ENCODE measurements at places on chromosomes 4 and X. TPM values are rescaled to one million over a fixed set of nuclear protein-coding genes. Genes with fewer than 3 reads are reported as not detected.
A peak's percentile ranks its signal among the peaks of the same experiment; 100 is the strongest.

HTR2C gene
- total RNA-seq = 0.10 TPM

GRCh38 chr4:6427439-6428090 is 44.8 kb downstream of the PPP2R2C start:
- H3K4me3 ChIP-seq = no peak overlapping the region
- peaks cover 4% of the 10 kb centered on the region for H3K36me3 ChIP-seq
- H3K4me1 ChIP-seq = no peaks in the 10 kb centered on the region
- DNase-seq = no peak
- H3K27me3 ChIP-seq = peaks cover 11% of the 10 kb centered on the region

VCX2 gene
- not detected for total RNA-seq

DNA sequence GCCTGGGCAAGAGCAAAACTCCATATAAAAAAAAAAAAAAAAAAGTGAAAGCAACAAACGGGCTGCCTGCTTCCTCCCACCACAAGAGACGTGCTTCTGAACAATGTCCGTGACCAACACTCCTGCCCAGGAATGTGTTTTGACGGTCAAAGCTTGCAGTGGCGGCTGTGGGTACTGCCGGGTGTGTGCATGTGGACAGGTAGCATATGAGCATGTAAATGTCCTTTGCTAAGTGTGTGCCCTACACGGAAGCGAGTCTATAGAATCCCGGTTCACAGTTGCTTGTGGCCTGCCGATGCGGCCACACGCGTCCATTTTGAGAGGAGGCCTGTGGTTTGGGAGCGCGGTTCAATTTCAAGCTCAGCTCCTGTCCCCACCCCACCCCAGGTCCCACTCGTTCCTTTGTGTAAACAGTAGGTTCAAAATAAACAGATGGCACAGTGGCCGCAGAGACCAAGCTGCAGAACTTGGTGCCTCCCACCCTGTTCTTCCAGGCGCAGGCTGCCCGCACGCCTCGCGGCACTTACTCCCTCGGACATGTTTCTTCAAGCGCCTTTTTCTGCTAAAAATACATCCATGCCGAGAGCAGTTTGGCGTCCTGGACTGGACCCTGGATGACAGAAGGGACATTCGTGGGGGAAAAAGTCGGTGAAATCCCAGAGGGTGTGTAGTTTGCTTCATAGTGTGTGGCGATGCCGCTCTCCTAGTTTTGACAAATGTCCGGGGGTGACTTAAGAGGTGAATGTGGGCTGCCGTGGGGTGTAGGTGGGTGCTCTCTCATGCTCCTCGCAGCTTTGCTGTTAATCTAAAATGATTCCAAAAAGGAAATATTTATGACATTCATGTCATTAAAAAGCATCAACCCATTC is 11.5 kb upstream of the NKX1-1 start:
- no peaks in the 10 kb centered on the region for H3K36me3 ChIP-seq
- peaks cover 2% of the 10 kb centered on the region for H3K4me1 ChIP-seq
- no peak overlapping the region for H3K27ac ChIP-seq
- peak; percentile 21 for DNase-seq

GRCh38 chrX:39360101-39360500 is 558.8 kb downstream of the MID1IP1 start:
- no peak overlapping the region for H3K4me3 ChIP-seq
- no peaks in the 10 kb centered on the region for H3K27me3 ChIP-seq
- no peak for DNase-seq
- H3K27ac ChIP-seq = no peak overlapping the region

UGT2B10 gene
- total RNA-seq = not detected

VMA21 gene
- total RNA-seq = 28.4 TPM

HTRA3 gene
- 1.7 TPM for total RNA-seq

GRCh38 chrX:41522081-41522480 is 74.9 kb downstream of the NYX start:
- DNase-seq = no peak
- H3K27me3 ChIP-seq = no peaks in the 10 kb centered on the region
- H3K4me3 ChIP-seq = no peak overlapping the region

DNA sequence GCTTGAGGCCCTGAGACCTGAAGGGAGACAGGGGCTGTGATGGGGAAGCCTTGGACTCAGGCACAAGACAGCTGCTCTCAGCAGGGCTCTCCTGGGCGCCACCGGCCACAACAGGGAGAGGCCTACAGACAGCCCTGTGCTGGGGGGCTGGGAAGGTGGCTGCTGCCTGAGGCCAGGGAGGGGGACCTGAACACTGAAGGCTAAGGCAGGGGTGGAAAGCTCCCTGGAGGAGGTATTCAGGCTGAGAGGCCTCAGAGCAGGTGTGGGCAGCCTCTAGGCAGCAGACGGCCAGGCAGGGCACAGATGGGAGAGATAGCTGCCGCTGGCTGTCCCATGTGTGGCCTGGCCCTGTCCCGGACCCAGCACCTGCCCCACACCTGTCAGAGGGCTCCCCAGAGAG is 33.0 kb downstream of the TACC3 start:
- no peaks in the 10 kb centered on the region for H3K4me1 ChIP-seq
- no peak overlapping the region for H3K27ac ChIP-seq
- no peaks in the 10 kb centered on the region for H3K36me3 ChIP-seq
- no peak overlapping the region for H3K4me3 ChIP-seq
- no peak for DNase-seq

DNA sequence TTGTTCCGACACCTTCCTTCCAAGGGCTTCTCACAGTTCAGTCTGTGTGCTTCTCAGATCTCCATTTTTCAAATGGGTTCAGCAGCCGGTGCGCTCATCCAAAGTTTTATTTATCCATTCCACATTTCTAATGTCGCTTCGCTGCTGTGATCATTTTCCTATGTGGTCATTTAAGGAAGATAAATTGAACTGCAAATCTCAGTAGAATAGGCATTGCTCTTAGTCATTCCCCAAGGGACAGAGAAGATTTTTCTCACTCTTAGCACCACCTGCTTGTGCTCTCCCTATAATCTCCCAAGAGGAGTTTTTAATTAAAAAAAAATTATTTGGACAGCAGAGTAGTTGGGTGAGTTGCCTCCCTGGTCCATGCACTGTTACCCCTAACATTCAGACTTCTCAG is 278.9 kb upstream of the GATB start:
- peaks cover 8% of the 10 kb centered on the region for H3K4me1 ChIP-seq
- no peak for DNase-seq
- no peaks in the 10 kb centered on the region for H3K36me3 ChIP-seq

WFS1 gene
- 53.2 TPM for total RNA-seq

ZNF157 gene
- 0.67 TPM for total RNA-seq

DNA sequence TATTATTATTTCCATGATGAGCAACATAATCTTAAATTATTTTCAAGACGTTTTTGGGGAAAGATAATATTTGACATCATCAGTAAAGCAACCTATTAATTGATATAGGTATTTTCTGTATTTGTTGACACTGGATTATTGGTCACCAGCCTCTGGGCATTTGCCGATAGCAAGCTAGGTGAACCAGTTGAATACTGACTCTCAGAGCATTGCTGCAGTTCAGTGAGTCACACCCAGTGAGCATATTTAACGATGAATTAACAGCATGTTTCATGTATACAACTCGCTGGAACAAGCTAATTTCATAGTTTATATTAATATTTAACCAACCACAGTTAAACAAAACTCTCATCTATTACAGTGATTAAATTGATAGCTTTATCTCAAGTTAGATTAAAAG is 1006.0 kb upstream of the DIAPH2 start:
- H3K27ac ChIP-seq = no peak overlapping the region
- H3K4me1 ChIP-seq = no peaks in the 10 kb centered on the region
- no peak overlapping the region for H3K4me3 ChIP-seq

DNA sequence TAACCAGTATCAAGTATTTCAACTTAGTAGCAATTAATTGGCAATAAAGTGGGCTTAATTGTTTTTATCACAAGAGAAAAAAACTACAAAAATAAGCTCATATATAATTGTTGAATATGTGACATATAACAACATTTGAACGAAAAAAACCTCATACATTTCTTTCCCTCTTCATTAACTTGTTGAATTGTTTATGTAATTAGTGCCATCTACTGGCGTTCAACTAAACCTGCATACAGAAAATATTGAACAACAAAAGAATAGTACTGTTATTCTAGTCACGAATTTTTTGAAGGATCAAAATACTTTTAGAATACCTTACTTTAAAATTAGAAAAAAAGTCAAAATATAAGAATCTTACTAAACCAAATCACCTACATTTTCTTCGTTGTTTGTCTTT is 586.5 kb upstream of the FTHL17 start:
- no peaks in the 10 kb centered on the region for H3K27me3 ChIP-seq
- no peak for DNase-seq
- H3K4me3 ChIP-seq = no peak overlapping the region
- H3K36me3 ChIP-seq = no peaks in the 10 kb centered on the region
- H3K4me1 ChIP-seq = peaks cover 3% of the 10 kb centered on the region

Measured in endothelial cell (in vitro differentiated cells).